ENCODE measurements at places on chromosomes 7 and 10. TPM values are rescaled to one million over a fixed set of nuclear protein-coding genes. Genes with fewer than 3 reads are reported as not detected.
A peak's percentile ranks its signal among the peaks of the same experiment; 100 is the strongest.

The CAMK2B gene
- 0.80 TPM for total RNA-seq

The NRAP gene
- total RNA-seq = not detected

The TBXAS1 gene
- total RNA-seq = 24.0 TPM

The EVX1 gene
- total RNA-seq = not detected

The GPR26 gene
- not detected for total RNA-seq

DNA sequence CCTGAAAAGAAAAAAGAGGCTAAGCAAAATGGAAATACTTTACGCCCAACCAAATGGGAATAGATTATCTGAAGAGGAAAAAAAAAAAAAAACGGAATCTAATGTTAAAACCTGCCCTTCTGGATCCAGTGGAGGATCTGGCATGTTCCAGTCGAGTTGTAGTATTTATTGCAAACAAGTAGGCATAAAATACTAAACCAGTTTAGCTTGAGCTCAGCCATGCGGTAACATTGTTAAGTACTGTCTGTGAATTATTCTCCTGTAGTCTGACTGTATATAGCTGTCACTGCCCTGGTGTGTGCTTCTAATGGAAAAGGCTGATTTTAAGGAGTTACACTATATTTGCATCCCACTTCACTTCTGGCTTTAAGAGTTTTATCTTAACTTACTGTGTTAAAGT, 40.3 kb downstream of the CELF2 start:
- no peaks in the 10 kb centered on the region for H3K36me3 ChIP-seq
- no peak for DNase-seq
- H3K4me3 ChIP-seq = no peak overlapping the region
- H3K27me3 ChIP-seq = no peaks in the 10 kb centered on the region

GRCh38 chr7:77450054-77450453, 33.9 kb upstream of the GSAP start:
- H3K36me3 ChIP-seq = no peaks in the 10 kb centered on the region
- no peak overlapping the region for H3K27ac ChIP-seq
- no peaks in the 10 kb centered on the region for H3K27me3 ChIP-seq
- no peak overlapping the region for H3K4me3 ChIP-seq
- no peaks in the 10 kb centered on the region for H3K4me1 ChIP-seq

- H3K4me3 ChIP-seq = no peak overlapping the region
- H3K4me1 ChIP-seq = no peaks in the 10 kb centered on the region
- no peak for DNase-seq
- no peaks in the 10 kb centered on the region for H3K27me3 ChIP-seq
- H3K36me3 ChIP-seq = peaks cover 30% of the 10 kb centered on the region
These were observed 45.5 kb upstream of the DDC start for GRCh38 chr7:50610521-50611277.

GRCh38 chr10:35089611-35090161, 455 bp downstream of the CUL2 start:
- H3K4me3 ChIP-seq = peak overlapping the region; percentile 93
- peak; percentile 59 for DNase-seq
- peaks cover 8% of the 10 kb centered on the region for H3K4me1 ChIP-seq
- H3K27ac ChIP-seq = peak overlapping the region; percentile 96
- no peaks in the 10 kb centered on the region for H3K27me3 ChIP-seq
- no peaks in the 10 kb centered on the region for H3K36me3 ChIP-seq

- no peaks in the 10 kb centered on the region for H3K36me3 ChIP-seq
- H3K27ac ChIP-seq = peak within 1 kb of the TSS; percentile 98
- H3K4me1 ChIP-seq = peaks cover 6% of the 10 kb centered on the region
These were observed at the start of gene CTBP2 for GRCh38 chr10:125159932-125160855. Gene CTBP2, minus strand, starts transcription at chr10:125160563.

DNA sequence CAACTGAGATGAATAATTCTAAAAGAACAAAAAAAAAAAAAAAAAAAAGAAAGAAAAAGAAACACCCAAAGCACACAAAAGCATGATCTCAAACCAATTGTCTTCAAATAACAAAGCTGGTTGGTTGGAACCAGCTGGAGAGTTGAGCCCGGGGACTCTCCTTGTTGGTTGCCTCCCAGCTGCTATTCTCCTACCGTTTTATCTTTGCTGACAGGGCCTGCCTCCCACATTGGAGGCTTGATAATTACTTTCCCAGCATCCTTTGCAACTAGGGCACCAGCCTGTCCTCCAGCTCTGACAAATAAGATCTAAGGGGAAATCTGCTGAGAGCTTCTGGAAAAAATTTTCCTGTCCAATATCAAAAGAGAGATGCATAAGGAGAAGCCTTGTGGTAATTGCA, 6.8 kb downstream of the PON1 start:
- H3K4me1 ChIP-seq = no peaks in the 10 kb centered on the region
- H3K27ac ChIP-seq = no peak overlapping the region
- H3K27me3 ChIP-seq = no peaks in the 10 kb centered on the region
- H3K4me3 ChIP-seq = no peak overlapping the region
- DNase-seq = no peak

GRCh38 chr10:57018452-57018851, 657.4 kb upstream of the ZWINT start:
- H3K36me3 ChIP-seq = no peaks in the 10 kb centered on the region
- DNase-seq = no peak
- H3K4me3 ChIP-seq = no peak overlapping the region
- no peaks in the 10 kb centered on the region for H3K4me1 ChIP-seq
- no peak overlapping the region for H3K27ac ChIP-seq

DNA sequence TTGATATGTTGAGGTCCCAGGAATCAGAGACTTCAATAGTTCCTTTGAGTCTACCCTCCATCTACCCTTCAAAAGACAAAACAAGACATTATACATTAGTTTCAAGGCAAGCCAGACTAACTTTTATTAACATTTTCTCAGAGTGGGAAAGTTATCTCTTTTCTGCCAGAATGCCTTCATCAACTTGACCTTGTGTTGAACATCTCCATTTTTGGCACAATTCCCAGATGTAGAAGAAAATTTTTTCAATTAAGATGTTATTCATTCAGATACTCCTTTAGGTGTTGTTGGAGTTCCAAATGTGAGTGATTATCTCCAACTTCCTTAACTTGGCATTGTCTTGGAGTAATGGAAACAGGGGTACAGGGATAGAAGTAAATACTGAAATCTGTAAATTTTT, 59.1 kb downstream of the NRF1 start:
- H3K27me3 ChIP-seq = no peaks in the 10 kb centered on the region
- DNase-seq = peak; percentile 36
- H3K4me3 ChIP-seq = no peak overlapping the region
- no peak overlapping the region for H3K27ac ChIP-seq
- H3K4me1 ChIP-seq = no peaks in the 10 kb centered on the region

DNA sequence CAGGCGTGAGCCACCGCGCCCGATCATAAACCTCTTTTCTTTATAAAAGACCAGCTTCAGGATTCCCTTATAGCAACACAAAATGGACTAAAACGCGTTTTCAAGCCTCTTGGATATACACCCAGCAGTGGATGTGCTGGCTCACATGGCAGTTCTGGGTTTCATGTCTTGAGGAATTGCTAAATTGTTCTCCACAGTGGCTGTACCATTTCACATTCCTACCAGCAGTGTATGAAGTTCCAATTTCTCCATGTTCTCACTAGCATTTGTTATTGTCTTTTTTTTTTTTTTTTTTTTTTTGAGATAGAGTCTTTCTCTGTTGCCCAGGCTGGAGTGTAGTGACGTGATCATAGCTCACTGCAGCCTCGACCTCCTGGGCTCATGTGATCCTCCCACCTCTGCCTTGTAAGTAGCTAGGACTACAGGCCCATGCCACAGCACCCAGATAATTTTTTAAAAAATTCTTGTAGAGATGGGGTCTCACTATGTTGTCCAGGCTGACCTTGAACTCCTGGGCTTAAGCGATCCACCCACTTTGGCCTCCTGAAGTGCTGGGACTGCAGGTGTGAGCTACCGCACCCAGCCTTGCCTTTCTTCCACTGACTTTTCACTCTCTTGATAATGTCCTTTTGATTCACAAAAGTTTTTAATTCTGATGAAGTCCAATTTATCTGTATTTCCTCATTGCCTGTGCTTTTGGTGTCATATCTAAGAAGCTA, 17.4 kb downstream of the TECPR1 start:
- H3K36me3 ChIP-seq = peaks cover 57% of the 10 kb centered on the region
- no peak overlapping the region for H3K27ac ChIP-seq
- H3K4me3 ChIP-seq = no peak overlapping the region
- no peak for DNase-seq

DNA sequence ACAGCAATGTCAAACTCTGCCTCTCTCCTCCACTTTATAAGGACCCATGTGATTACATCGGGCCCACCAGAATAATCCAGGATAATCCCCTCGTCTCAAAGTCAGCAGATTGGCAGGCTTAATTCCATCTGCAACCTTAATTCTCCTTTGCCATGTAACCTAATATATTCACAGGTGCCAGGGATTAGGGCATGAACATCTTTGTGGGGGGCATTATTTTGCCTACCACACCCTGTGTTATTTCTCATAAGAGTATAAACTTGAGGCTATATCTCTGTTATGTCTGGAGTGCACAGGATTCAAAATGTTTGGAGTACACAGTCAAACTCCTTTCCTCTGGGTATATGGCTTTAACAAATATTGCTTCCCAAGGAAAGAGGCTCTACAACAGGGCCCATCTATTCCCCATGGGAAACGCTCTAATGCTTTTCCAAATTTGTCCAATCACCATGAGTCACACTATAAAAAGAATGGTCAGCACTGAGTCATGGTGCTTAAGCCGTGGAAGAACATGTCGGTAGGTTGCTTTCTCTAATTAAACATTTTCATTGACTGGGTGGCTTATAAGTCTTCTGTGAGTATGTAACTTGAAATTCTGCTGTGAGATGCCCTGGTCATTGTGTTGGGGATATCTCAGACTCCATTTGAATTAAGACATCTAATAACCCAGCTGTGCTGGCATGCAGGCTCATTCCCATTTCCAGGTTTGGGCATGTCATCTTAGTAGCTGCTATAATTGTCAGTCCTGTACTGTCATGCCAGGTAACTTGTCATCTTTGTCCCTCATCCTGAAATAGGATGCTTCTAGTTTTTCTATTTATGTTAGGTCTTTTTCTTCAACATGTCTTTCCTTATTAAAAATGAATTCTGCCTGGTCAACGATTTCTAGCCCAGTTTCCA, 11.5 kb upstream of the AKR1B10 start:
- no peak overlapping the region for H3K4me3 ChIP-seq
- H3K27me3 ChIP-seq = peaks cover 8% of the 10 kb centered on the region
- H3K27ac ChIP-seq = no peak overlapping the region
- H3K4me1 ChIP-seq = no peaks in the 10 kb centered on the region
- no peak for DNase-seq
